ENCODE measurements at places on chromosomes 6 and 20.

DNA sequence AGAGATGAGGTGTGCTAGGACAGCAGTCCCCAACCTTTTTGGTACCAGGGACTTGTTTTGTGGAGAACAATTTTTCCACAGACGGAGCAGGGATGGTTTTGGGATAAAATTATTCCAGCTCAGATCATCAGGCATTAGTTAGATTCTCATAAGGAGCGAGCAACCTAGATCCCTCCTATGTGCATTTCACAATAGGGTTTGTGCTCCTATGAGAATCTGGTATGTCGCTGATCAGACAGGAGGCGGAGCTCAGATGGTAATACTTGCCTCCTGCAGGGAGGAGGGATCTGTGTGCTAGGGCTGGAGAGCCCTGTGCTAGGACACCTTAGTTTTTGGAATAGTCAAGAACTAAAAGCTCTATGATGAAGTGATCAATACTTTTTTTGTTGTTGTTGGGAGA is 2.5 kb downstream of the SMIM13 start:
- DNase-seq = peak; percentile 43

DNA sequence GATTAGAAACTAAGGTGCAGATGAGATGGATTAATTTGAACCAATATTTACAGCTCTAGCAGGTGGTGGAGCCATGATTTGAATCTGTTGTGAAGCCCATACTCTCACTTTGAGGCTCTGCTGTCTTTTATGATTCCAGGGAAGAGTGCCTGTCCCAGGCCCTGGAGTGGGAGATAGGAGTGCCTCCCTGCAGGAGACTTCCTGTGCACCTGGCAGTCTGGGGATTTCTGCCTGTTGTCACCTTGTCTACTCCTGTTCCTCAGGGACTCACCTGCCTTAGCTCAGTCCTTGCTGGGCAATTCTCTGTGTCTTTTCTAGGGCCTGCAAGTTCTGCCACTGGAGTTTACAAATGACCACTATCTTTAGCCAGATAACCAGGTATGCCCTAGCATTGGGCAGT is 46.3 kb downstream of the SCAND1 start:
- DNase-seq = no peak

DNA sequence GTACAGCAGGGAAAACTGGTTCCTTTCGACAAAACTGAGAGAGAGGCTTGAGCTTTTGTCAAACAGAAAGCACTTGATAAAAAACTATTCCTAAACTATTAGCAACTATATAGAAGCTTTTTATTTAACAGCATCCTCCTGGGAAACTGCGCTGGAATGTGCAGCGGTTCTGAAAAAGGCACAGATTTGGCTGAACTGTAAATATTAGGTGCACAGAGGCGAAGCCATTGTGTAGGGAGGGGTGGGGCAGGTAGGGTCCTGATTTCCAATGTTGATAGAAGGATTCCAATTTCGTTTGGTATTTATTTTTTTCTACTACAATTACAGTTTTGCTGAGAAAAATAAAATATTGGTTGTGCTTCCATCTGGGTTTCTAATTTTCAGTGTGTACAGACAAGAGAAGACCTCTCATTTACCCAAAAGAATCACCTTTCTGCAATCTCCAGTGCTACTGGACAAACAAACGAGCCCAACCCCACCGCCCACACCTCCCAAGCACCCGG is 698 bp upstream of the SH3BGRL2 start:
- DNase-seq = no peak

- no peak for DNase-seq
Measured at GRCh38 chr6:115540077-115540869, 520.4 kb downstream of the FRK start.
